Activated CD8-positive, alpha-beta memory T cell treated with anti-CD3 and anti-CD28 coated beads for 1 hour (primary cell): ENCODE measurements at places on chromosomes 2 and 18.

DNA sequence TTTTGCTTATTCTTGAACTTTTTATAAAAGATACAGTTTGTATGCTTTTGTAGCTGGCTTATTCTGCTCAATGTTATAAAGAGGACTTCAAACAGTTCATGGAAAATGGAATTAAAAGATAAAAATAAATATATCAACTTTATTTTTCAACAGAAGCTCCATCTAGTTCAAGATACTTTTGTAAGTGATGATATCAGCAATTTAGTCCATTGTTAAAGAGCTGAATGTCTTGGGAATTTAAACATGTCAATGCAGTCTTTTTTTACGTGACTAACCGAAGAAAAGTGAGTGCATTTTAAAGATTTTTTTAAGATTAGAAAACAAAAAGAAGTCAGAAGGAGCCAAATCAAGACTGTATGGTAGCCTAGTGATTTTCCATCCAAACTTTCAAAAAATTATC is 85.4 kb upstream of the CHST9 start:
- no peak for DNase-seq

- no peak for DNase-seq
Measured at GRCh38 chr2:177532567-177532966, 140.0 kb downstream of the AGPS start.

- DNase-seq = no peak
Measured at GRCh38 chr2:181782660-181783059, 102.3 kb upstream of the NEUROD1 start.

GRCh38 chr2:56801770-56802169 is 618.0 kb downstream of the CCDC85A start:
- DNase-seq = no peak

DNA sequence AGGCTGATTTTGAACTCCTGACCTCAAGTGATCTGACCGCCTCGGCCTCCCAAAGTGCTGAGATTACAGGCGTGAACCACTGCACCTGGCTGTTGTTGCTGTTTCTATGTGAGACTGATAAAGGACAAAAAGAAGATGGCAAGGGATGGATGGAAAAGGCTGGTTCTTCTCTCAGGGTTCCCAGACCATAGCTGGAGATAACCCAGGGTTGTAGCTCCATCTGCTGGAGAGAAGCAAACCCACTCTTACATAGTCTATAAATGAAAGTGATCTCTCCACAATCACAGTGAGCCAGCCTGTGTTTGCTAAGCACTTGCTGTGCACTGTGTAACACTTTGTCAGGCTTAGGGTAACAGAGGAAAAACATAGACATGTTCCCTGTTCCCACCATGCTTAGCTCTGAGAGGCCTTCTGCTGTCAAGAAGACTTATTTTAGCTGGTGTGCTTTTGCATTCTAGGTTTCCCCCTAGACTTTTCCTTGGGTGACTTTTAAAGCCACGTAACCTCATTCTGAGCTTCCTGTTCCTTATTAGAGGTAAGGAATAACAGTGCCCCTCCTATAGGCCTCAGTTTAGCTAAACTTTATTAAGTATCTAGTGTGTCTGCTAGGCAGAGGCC is 49.7 kb downstream of the LIMS1 start:
- peak; percentile 13 for DNase-seq

- DNase-seq = no peak
Measured at GRCh38 chr2:19288291-19288690, 70.1 kb downstream of the OSR1 start.

DNA sequence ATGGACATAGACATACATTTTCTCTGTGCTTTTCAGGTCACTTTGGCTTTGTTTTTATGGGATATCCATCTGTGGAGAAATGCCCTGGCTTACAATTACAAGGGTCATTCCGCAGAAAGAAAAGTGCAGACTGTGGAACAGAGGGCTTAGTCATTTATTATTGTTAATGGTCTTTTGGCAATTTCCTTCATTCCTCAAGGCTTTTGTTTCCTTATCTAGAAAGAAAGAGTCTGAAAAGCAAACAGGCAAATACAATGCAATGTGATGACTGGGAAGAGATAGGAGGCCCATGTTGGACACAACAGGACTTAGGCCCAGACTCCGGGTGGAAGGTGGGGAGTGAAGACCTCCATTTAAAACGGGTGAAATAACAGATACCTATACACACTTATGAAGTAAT is 129.5 kb upstream of the CAVIN2 start:
- no peak for DNase-seq

- no peak for DNase-seq
Measured at GRCh38 chr2:177332026-177332991, 60.3 kb upstream of the AGPS start.

GRCh38 chr2:9948721-9949120 is 2.8 kb upstream of the GRHL1 start:
- DNase-seq = no peak

- DNase-seq = no peak
Measured at GRCh38 chr2:70901227-70902066, 34.3 kb upstream of the ATP6V1B1 start.

- DNase-seq = no peak
Measured at GRCh38 chr2:217276433-217276832, 416.6 kb upstream of the TNP1 start.

DNA sequence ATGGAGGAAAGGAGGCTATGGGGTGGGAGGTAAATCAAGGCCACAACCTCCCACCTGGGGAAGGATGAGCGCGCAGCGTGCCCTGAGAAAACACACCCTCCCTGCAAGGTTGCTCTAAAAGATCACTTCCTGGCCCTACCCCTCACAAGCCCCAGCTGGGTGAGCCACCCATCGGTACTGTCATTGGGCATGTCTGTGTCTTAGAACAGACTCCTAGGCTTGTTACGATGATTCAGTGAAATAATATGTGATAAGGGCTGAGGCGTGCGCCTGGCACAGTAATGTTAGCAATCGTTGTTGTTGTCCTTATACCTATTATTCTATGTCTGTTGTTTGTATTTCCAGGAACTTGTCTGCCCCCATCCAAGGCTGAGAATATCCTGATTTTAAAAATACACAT is 175.1 kb downstream of the ZFP36L2 start:
- peak; percentile 1 for DNase-seq

DNA sequence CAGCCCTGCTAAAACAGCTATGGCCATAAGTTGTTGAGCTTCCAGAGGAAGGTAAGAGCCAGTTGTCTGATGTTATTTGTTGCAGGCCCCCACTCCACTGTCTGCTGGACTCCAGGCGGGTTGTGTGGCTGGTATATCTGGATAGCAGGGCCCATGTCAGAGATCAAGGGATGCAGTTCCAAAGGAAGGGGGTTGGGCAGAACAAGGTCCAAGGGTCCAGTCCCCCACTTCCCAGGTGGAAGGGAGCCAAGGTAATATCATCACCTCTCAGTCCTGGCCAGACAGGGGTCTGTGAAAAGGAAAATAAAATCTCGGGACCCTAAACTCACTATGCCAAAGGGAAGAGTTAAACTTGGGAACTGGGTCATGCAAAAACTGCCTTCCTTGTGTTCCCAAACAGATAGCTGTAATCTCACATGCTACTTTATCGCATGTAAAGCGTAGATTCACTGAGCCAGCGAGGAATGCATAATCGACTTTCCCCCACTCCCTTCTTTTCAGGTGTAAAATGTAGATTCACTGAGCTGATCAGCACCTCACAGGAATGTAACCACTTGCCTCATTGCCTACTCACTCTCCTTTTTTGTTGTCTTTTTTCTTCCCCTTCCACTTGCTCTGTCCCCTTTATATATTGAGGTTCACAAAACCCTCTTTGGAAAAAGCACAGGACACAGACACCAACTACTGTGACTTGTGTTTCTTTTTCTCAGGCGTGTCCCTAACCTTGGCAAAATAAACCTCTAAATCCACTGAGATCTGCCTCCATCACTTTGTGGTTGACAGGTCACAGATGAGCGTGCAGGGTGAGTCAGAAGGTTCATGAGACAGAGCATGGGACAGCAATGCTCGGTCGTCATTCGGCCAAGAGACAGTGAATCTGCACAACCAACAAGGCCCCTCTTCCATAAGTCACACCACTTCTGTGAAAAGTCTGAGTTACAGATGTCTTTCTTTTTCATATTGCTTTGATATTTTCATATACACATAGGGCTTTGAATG is 255.3 kb upstream of the SIX2 start:
- no peak for DNase-seq

- no peak for DNase-seq
Measured at GRCh38 chr2:60612033-60612432, 58.6 kb upstream of the BCL11A start.

- DNase-seq = no peak
Measured at GRCh38 chr2:74205596-74205995, 7.2 kb downstream of the MTHFD2 start.

GRCh38 chr2:171855401-171855800 is 38.6 kb downstream of the SLC25A12 start:
- no peak for DNase-seq

DNA sequence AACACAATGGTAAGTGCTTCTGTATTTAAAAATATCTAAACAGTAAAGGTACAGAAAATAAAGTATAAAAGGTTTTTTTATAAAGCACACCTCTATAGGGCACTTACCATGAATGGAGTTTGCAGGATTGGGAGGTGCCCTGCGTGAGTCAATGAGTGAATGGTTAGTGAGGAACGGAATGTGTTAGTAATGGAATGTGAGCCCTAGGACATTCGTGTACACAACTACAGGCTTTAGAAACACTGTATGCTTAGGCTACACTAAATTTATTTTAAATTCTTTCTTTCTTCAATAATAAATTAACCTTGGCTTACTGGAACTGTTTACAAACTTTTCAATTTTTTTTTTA is 337.9 kb upstream of the SLC39A10 start:
- DNase-seq = no peak

DNA sequence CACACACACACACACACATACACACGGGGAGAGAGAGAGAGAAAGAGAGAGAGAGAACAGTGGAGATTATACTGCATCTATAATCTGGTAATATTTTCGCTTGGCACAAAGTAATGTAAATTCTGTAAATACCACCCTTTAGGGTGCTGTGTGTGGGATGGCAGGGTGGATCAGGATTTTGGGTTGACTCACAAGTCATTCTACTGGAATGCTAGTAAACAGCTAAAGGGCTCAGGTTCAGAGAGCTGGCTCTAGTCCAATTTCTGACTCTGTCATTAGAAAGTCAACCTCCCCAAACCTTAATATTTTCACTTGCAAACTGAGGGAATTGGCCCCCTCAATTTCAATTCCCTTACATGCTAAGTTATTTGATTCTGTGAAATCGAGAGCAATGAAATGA is 308.3 kb downstream of the TSN start:
- DNase-seq = no peak

GRCh38 chr18:40676668-40677067 is 1278.4 kb upstream of the PIK3C3 start:
- DNase-seq = no peak

DNA sequence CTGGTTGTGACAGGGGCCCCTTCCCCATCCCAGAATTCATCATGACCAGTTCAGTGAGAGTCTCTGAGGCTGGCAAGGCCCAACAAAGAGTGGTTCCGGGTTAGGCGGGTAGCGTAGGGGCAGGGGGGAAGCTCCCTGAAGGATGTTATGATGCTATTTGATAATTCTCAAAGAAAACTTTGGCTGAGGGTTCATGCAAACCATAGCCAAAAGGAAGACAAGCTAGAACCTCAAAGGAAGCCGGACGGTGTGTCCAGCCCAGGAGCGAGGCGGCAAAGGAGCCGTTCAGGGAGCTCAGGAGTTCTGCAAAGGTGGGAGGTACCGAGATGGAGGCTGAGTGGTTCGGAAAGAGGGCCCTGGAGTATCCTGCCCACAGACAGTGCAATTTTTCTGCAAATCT is 226.8 kb upstream of the RAB6C start:
- DNase-seq = no peak

DNA sequence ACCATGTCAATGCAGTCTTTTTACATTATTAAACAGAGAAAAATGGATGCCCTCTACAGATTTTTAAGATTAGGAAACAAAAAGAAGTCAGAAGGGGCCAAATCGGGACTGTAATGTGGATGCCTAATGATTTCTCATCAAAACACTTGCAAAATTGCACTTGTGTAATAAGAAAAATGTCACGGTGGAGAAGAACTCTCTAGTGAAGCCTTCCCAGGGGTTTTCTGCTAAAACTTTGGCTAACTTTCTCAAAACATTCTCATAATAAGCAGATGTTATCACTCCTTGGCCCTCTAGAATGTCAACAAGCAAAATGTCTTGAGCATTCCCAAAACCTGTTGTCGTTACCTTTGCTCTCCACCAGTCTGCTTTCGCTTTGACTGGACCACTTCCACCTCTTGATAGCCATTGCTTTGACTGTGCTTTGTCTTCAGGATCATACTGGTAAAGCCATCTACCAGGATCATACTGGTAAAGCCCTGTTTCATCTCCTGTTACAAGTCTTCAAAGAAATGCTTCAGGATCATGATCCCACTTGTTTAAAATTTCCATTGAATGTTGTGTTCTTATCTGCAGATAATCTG is 226.8 kb downstream of the TNS1 start:
- DNase-seq = no peak

GRCh38 chr2:175478096-175478768 is 296.7 kb upstream of the ATP5MC3 start:
- DNase-seq = no peak

DNA sequence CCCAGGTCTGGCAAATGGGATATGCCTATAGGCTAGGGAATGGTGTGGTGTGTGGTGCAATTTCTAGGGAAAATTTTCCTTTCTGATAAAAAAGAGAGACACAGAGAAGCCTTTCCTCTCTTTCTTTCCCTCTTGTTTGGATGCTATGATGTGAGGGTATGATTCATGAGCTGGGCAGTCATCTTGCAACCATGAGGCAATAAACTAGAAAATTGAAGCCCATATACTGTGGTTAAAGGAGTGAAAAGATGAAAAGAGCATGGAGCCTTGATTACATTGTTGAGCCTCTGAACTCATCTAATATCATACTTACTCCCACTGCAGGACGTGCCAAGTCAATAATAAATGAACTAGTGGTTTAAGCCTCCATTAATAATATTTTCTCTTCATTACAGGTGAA is 215.6 kb downstream of the HAUS1 start:
- no peak for DNase-seq

- DNase-seq = no peak
Measured at GRCh38 chr2:225994748-225995405, 595.4 kb downstream of the NYAP2 start.

- no peak for DNase-seq
Measured at GRCh38 chr2:201907563-201907881, 101.2 kb downstream of the CDK15 start.

DNA sequence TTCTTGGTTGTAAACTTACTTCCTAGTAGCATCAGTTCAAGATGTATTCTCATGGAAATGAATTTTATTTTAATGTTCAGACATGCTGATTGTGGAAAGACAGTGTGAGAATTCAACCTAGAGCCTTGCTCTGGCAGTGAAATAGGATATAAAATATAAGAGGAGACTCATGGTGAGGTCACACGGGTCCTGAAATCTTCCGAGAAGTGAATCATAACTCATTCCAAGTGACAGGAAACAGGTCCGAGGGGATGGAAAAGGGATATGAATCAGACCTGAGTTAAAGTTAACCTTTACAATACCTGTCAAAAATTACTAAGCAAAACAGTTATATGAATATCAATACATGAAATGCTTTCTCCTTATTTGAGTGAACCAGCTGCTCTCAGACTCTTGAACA is 185.2 kb upstream of the LRRTM1 start:
- no peak for DNase-seq

DNA sequence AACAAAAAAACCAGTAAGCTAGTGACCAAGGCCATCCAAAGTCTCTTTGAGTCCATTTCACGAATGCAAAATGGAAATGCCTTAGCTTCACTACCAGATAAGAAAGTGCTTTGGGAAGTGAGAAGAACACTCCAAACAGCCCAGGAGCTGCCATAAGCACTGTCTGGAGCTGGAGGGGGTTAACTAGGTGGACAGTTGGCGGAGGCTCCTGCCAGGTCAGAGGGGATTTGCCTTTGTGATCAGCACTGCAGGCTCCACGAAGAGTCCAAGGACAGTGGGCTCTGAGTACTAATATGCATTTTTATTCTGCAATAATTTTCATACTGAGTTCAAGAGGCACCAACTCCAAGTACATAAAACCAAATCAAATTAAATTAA is 233.3 kb upstream of the SMAD2 start:
- DNase-seq = no peak
